Naive thymus-derived CD4-positive, alpha-beta T cell (primary cell): ENCODE measurements at places on chromosomes 4 and X.

DNA sequence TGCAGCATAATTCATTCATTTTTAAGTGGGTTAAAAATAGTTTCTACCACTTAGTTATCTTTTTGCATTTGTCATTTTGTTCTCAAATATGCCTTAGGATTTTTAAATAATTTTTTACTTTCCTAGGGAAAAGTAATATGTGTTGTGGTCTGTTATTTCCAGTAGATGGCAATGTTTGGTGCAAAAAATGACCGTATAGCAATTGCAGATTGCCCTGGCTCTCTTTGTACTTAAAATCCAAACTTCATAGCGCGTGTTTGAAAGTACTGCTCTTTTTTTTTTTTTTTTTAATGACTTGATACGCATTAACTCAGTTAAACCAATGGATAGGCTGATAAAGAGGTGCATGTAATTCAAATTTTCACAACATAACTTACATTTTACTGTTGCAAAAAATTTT is 74.4 kb upstream of the RBMX start:
- no peak overlapping the region for H3K27ac ChIP-seq
- H3K27me3 ChIP-seq, result no peaks in the 10 kb centered on the region
- no peaks in the 10 kb centered on the region for H3K4me1 ChIP-seq
- no peaks in the 10 kb centered on the region for H3K36me3 ChIP-seq
- no peak overlapping the region for H3K4me3 ChIP-seq

DNA sequence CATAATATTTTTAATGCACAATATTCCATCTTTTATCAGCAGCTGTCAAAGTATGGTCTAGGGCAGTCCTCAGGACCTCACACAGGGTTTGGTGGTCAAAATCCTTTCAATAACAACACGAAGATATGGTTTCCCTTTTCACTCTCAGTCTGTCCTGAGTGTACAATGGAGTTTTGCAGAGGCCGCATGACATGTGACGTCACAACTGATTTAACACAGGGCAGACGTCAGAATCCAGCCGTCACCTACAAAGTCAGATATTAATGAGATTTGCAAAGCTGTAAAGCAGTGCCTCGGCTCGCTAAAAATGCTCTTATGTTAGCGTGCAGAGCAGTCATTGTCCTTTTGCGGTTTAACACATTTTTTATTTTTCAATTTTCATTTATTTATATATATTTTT is 12.5 kb downstream of the ABLIM2 start:
- H3K27ac ChIP-seq, result no peak overlapping the region
- no peaks in the 10 kb centered on the region for H3K36me3 ChIP-seq
- no peak for DNase-seq

DNA sequence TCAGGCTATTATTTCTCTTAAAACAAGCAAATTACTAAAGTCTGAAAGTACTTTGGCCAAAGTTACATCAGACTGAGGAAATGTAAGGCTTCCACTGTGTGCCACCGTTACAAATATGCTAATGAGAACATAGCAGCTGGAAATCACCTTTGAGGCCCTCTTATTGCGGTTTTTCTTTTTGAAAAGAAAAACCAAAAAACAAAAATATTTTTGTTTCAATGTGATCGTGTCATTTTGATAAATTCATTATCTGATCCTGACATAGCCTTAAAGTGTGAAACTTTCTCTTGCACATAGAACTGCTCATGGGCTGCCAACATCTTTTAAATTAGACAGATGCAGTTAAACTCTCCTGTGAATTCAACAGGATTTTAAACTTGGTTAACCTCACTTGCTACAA is 2.8 kb upstream of the TIFA start:
- no peak overlapping the region for H3K4me3 ChIP-seq
- H3K4me1 ChIP-seq, result peaks cover 42% of the 10 kb centered on the region
- DNase-seq, result peak; percentile 27
- peak overlapping the region; percentile 45 for H3K27ac ChIP-seq
- H3K36me3 ChIP-seq, result no peaks in the 10 kb centered on the region

- H3K27ac ChIP-seq, result no peak overlapping the region
- no peaks in the 10 kb centered on the region for H3K36me3 ChIP-seq
- DNase-seq, result peak; percentile 64
- peak overlapping the region; percentile 39 for H3K4me3 ChIP-seq
- no peaks in the 10 kb centered on the region for H3K27me3 ChIP-seq
These were observed 158.7 kb downstream of the DCHS2 start for GRCh38 chr4:154332681-154333421.

GRCh38 chrX:22345884-22346283 is 73.2 kb downstream of the CBLL2 start:
- H3K4me3 ChIP-seq, result no peak overlapping the region
- DNase-seq, result no peak
- no peaks in the 10 kb centered on the region for H3K36me3 ChIP-seq
- H3K27me3 ChIP-seq, result no peaks in the 10 kb centered on the region
- H3K4me1 ChIP-seq, result no peaks in the 10 kb centered on the region

DNA sequence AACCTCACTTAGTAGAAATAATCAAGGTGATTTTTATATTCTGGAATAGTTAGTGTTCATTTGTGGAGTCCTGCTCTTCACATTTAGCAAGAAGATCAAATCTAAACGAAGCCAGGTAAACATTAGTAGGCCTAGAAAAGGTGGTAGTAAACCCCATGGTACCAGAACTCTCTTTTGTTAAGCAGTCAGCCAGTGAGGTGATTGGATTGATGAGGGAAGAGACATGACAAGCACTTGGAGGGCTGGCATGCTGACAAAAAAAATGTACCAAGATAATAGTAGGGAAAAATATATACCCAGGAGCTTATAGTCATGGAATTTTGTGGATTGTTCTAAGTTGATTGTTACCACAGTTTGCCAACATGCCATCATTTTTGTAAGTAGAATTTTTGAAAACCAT is 163.8 kb downstream of the BANK1 start:
- DNase-seq, result no peak
- no peaks in the 10 kb centered on the region for H3K36me3 ChIP-seq
- H3K4me1 ChIP-seq, result no peaks in the 10 kb centered on the region
- no peak overlapping the region for H3K27ac ChIP-seq
- H3K4me3 ChIP-seq, result no peak overlapping the region
- no peaks in the 10 kb centered on the region for H3K27me3 ChIP-seq

GRCh38 chrX:134999469-134999868 is 8.7 kb downstream of the SMIM10 start:
- no peaks in the 10 kb centered on the region for H3K4me1 ChIP-seq
- no peak overlapping the region for H3K4me3 ChIP-seq
- H3K27me3 ChIP-seq, result no peaks in the 10 kb centered on the region
- no peak overlapping the region for H3K27ac ChIP-seq

- no peaks in the 10 kb centered on the region for H3K27me3 ChIP-seq
- H3K4me3 ChIP-seq, result no peak overlapping the region
- no peak for DNase-seq
- H3K27ac ChIP-seq, result no peak overlapping the region
These were observed 446.3 kb downstream of the TRAM1L1 start for GRCh38 chr4:116639070-116639577.

DNA sequence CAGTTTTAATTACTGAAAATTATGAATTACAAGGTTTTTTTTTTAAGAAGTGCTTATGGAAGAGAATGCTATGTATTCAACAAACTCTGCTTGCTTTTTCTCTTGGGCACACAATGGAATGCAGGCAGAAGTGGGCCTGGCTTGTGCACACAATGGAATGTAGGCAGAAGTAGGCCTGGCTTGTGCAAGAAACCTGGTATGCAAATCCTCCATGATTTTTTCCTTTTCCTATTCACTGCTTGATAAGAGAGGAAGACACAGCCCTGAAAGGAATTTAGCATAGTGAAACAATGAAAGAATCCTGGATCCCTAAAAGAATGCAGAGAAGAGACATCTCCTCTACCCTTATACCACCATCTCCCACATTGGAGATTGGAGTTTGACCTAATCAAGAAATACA is 138.4 kb downstream of the COL25A1 start:
- no peaks in the 10 kb centered on the region for H3K36me3 ChIP-seq
- H3K4me1 ChIP-seq, result no peaks in the 10 kb centered on the region
- no peak for DNase-seq
- H3K27ac ChIP-seq, result no peak overlapping the region

GRCh38 chr4:128393101-128393704 is 105.6 kb upstream of the PGRMC2 start:
- H3K27me3 ChIP-seq, result no peaks in the 10 kb centered on the region
- no peak overlapping the region for H3K4me3 ChIP-seq
- DNase-seq, result no peak
- H3K4me1 ChIP-seq, result no peaks in the 10 kb centered on the region

GRCh38 chrX:19046343-19047215 is 62.7 kb upstream of the PHKA2 start:
- no peaks in the 10 kb centered on the region for H3K27me3 ChIP-seq
- DNase-seq, result no peak
- no peaks in the 10 kb centered on the region for H3K4me1 ChIP-seq
- H3K4me3 ChIP-seq, result no peak overlapping the region
- no peak overlapping the region for H3K27ac ChIP-seq
